ENCODE measurements at places on chromosomes 2 and 18.

DNA sequence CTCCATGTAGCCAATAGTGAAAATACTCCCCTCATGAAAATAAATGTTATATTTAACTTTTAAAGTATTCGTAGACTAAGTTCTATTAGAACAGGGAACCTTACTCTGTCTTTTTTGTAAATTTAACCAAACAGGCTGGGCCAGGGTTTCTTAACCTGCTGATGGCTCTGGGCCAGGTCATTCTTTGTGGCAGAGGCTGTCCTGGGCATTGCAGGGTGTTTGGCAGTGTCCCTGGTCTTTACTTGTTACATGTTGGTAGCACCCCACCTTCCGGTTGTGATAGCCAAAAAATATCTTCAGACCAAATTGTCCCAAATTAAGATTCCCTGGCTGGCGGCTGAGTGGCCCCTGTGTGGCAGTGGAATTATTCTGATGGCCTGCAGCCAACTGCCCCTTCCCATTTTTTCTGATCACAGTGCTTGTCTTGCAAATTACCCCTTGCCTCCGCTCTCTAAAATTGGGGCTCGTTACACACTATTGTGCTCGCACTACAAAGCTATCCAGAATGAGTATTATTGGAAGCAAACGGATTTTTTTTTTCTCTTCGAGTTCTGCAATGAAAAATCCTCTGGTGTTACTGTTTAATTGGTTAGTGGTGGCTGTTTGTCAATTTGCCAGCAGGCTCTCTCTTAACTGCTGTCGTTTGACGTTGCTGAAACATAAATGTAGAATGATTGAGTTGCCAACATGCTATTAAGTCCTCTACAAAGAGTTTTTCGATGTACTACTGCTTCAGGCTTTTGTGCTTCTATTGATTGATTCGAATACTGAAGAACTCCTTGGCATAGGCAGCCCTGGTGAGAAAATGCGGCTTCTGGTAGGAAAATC lies 216.9 kb downstream of the SH3RF3 start:
- DNase-seq: no peak

DNA sequence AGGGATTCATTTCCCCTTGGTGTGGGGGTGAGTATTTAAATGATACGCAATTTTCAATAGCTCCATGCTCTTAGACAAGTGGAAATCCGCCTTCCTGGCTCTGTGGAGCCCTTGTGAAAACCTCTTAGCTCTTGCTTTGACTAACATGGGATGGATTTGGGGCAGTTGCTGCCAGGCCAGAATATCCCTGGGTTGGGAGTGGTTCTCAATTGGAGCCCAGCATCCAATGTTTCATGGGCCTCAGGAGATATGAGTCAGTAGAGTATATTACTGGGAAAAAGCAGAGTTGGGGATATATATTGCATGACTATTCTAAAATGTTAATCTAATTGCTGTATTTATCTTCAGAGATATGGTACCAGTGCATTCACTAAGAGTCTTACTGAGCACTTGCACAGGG lies 104.4 kb upstream of the IL1R2 start:
- no peak for DNase-seq

- no peak for DNase-seq
Measured at GRCh38 chr2:3646446-3646845, 11.6 kb upstream of the ALLC start.

DNA sequence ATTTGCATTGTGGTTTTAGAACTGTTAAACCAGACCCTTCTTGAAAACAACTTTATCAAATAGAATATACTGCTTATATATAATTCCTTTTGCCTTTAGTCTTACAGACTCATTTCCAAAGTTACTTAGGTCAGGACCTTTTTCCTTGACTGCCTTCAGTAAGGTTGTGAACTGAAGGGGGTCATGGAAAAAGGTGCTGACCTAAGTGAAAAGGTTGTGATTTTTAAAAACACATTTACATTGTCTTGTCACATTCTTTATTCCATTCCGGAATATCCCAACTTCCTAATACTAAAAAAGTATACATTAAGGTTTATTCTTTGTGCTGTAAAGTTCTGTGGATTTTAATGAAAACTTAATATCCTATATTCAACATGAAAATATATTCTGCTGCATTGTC lies 581.4 kb downstream of the SOCS6 start:
- DNase-seq: no peak

All from memory B cell (primary cell).